Osteoblast (primary cell): ENCODE measurements at places on chromosomes 1 and 21.
A peak's percentile ranks its signal among the peaks of the same experiment; 100 is the strongest.

DNA sequence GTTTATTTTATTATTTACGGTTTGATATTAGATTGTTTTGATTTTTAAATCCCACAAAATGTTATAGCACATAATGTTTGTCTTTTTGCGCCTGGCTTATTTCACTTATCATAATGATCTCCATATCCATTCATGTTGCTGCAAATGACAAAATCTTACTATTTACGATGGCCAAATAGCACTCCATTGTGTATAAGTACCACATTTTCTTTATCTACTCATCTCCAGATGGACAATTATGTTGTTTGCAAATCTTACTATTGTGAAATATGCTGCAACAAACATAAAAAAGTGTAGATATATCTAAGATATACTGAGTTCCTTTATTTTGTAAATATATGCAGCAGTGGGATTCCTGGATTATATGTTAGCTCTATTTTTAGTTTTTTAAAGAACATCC lies 1568.3 kb downstream of the AMY1C start:
- no peak for DNase-seq

GRCh38 chr1:27517907-27518718 lies 28.1 kb upstream of the WASF2 start:
- DNase-seq: peak; percentile 78

GRCh38 chr1:57966751-57967406 lies 543.0 kb upstream of the DAB1 start:
- DNase-seq: no peak

GRCh38 chr1:202821467-202821866 lies 10.7 kb downstream of the PCAT6 start:
- DNase-seq: peak; percentile 85

DNA sequence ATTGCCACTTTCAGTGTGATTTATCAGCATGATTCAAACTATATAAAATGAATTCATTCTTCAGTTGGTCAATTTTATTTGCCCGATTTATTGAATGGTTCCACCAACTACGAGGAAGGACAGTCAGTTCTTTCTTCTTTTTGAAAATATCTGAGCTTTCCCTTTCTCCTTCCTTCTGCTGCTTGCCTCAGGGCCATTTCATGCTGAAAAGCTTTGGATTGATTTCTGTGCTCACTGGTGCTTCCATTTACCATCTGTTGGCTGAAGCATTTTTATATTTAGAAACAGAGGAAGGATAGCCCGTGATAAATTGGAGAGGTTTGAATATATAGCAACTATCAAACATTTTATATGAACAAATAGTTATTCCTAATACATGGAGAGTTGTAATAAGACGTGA lies 68.9 kb upstream of the ADAMTS5 start:
- no peak for DNase-seq

GRCh38 chr1:247204177-247204647 lies 32.4 kb upstream of the ZNF124 start:
- no peak for DNase-seq

- DNase-seq: no peak
These were observed 294.8 kb downstream of the PTPRC start for GRCh38 chr1:198933515-198934222.

DNA sequence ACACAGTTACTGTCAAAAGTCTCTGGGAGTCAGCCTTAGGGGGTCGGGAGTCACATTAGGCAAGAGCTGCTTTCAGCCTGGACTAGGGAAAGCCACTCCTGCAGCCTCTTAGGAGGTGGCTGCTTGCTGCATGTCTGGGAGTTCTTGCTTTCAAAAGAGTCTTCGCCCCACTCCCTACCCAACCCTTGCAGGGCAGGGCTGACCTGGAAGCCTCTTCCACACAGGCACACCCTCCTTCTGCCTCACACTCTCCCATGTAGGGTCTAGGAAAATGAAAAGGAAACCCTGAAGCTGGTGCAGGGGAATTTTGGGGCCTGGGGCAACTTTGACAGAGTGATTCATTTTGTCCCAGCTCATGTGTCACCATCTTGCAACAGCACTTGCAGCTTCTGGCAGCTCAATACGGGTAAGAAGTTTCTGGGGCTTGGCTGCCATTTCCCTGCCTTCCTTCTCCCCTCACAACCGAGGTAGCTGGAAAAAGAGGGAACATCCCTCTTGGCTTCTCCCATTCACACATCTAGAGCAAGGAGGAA lies 37.3 kb downstream of the KCND3 start:
- DNase-seq: peak; percentile 22

DNA sequence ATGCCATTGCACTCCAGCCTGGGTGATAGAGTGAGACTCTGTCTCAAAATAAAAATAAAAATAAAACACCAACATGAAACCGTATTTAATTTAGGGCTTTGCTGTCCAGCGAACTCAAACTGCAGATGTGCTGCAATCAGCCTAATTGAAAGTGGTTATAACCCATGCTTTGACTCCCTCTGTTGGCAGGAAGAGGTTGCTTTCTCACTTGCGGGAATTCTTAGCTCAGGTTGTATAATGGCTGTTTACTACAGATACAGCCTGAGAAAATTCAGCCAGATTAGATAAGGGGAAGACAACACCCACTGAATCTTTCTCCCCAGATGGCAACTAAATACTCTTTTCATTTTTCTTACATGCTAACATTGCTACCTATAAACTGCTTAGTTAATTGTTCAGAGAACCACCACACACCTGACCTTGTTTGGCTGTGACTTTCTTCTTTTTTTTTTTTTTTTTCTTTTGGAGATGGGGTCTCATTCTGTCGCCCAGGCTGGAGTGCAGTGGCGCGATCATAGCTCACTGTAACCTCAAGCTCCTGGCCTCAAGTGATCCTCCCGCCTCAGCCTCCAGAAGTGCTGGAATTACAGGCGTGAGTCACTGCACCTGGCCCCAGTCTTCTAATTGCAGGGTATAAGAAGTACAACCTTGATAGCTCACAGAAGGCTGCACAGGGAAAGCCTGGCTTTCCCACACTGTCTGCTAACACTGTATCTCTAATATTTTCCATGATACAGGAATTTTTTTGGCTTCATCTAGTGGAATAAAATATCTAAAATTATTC lies 34.6 kb downstream of the DNTTIP2 start:
- DNase-seq: peak; percentile 80

DNA sequence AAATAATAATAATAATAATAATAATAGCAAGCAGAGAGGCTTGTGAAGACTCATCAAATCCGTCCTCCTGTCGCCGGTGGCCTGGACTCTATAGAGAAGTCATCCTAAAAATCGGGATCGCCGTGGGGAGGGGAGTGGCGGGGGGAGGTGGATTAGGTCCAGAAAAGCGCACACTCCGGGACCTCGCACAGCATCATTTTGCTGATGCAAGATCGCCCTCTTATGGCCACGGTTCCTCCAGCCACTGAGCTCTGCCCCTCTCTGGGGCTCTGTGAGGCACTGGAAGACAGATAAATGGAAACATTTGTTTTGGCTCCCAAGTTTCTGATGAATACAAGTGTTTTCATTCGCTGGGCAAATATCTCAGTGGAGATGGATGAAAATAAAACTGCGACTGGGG lies 612.0 kb downstream of the MATN1 start:
- DNase-seq: peak; percentile 93

DNA sequence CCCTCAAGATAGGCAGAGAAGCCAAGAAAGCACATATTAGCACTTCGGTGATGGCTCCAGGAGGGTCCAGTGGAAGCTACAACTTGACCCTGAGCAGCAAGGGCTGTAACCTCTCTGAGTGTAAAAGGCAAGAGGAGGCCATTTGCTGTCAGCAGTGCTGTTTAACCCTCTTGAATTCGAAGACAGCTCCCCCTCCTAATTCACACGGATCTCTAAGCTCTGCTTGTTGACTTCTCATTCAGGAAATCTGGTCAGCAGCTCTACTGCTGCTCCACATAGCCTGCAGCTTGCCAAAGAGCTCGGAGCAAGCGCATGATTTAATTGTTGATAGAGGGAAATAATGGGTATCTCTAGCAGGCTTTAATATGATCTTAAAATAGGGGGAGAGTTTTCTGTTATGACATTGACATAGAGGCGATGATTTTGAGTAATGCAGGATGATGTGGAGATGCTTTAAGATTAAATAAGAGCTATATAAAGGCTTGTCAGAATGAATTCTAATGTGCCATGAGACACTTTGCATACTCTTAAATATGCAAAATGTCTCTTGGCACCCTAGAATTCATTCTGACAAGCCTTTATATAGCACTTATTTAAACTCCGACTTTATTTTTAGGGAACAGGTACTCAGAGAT lies 79.4 kb upstream of the USH2A start:
- no peak for DNase-seq

- no peak for DNase-seq
These were observed 21.8 kb downstream of the ADARB1 start for GRCh38 chr21:45096217-45096616.

DNA sequence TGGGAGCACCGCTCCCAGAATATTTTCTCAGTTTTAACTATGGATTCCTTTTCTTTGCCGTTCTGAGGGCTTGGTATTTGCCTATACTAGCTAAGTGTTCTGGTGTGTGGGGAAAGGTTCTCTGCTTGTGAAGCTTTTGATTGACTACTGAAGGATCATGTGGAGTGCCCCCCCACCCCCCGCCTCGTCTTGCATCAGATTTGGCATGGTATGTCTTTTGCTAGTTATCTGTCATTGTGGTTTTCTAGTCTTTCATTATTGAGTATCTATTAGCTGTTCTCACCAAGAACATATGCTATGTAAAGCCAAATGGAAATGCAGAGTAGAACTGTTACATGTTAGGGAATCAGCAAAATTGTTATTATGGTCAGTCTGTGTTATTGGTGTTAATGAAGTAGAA lies 58.3 kb downstream of the MACF1 start:
- DNase-seq: no peak

GRCh38 chr1:219387211-219387610 lies 213.5 kb downstream of the LYPLAL1 start:
- no peak for DNase-seq

- DNase-seq: peak; percentile 93
These were observed 10.2 kb downstream of the C1orf216 start for GRCh38 chr1:35708441-35708921.

GRCh38 chr1:85862456-85862855 lies 154.2 kb upstream of the ZNHIT6 start:
- no peak for DNase-seq

GRCh38 chr1:198686069-198686728 lies 47.4 kb downstream of the PTPRC start:
- no peak for DNase-seq

- DNase-seq: no peak
These were observed 2.7 kb downstream of the POU2F1 start for GRCh38 chr1:167223144-167224103.

DNA sequence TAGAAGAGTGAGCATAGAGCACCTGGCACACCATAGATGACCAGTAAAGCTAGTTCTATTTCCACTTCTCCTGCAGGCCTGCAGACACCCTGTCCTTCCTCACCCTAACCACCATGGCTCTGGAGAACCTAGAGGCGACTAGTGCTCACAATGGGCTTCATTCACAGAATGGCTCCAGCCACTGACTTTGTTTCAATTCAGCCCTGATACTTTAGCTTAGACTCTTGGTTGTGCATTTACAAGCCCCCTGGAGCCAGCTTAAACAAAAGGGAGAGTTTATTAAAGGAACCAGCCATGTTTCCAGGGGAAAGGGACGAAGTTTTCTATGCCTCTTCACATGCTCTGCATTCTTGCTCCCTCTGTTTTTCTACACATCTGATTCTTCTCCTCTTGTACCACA lies 123.7 kb downstream of the NAV1 start:
- no peak for DNase-seq

DNA sequence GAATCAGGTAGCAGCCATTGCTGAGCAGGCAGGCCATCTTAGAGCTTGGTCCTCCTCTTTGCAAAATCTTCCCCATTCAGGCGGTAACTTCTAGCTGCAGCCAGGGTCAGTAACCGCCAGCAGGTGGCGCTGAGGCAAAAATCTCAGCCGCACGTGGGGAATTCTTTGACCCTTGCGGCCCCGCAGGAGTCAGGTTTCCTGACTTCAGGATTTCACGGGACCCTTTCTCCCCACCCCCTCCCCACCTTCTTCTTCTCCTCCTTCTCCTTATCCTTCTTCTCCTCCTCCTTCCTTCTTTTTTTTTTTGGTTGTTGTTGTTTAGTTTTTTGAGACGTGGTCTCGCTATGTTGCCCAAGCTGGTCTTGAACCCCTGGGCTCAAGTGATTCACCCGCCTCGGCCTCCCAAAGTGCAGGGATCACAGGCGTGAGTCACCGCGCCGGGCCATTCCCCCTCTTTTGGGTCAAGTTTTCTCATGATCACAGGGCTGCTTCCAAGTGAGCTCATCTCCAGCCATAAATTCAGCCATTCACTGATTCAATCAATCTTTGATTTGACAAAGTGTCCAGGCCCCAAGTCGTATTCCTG lies 33.4 kb upstream of the TENT5B start:
- DNase-seq: peak; percentile 92

GRCh38 chr1:183733715-183734114 lies 71.2 kb upstream of the RGL1 start:
- no peak for DNase-seq

GRCh38 chr1:5887349-5887970 lies 104.8 kb downstream of the NPHP4 start:
- DNase-seq: peak; percentile 44

DNA sequence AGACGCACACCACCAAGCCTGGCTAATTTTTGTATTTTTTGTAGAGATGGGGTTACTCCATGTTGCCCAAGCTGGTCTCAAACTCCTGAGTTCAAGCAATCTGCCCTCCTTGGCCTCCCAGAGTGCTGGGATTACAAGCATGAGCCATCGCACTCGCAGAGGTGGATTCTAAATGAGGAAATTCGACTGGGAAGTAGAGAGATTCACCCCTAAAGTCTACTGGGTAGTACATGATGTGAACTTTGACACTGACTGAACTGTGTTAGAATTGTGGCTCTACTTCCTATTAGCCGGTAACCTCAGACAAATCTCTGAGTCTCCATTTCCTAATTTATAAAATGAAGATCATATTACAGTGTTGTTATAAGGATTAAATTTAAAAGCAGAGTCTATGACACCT lies 276.0 kb upstream of the NR5A2 start:
- no peak for DNase-seq

- DNase-seq: peak; percentile 88
These were observed 1.8 kb downstream of the WNT3A start for GRCh38 chr1:228008391-228009115.

DNA sequence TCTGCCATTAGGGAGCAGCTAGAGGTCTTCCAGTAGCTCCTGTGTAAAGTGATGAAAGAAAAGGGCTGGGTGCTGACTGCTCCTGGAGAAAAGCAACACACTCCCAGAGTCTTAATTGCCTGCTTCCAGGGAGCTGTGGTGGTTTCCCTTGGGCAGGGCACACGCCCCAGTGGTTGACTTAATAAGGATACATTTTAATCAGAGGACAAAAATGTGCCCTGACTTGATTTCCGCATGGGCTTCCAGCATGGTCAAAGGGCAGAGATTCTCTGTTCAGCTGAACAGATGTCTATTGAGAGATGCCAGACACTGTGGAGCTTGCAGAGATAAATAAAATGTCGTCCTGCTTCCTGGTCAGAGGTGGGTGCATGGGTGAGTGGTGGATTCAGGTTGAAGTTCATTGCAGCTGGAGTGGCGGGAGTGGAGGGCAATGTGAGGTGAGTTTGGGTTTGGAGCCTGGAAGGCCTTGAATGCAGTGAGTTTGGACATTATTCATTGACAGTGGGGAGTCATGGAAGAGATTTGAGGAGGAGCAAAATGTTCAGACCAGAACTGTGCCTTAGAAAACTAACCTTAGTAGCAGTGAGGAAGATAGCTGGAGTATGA lies 16.0 kb downstream of the QSOX1 start:
- no peak for DNase-seq

GRCh38 chr1:12296623-12297022 lies 66.8 kb downstream of the VPS13D start:
- DNase-seq: peak; percentile 95

GRCh38 chr1:16067127-16067768 lies 6.2 kb downstream of the FAM131C start:
- DNase-seq: peak; percentile 86
